ENCODE measurements at places on chromosomes 2 and 18.

GRCh38 chr18:80202264-80202998 lies 44.9 kb downstream of the PARD6G start:
- no peak for DNase-seq

DNA sequence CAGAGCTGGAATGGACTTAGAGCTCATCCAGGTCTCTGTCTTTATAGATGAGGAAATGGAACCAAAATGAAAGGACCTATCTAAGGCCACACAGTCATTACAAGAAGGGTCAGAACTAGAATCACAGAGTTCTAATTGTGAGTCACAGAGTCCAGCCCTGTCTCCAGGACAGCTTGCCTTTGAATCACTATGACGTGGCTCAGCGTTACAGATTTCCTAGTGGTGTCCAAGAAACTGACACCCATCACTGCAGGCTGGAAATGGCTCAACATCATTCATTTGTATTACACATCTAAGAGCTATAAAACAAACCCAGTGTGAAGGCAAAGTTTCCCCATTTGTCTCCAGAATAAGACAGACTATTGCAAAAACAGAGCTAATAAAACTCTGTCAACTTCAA lies 164.3 kb upstream of the SIX2 start:
- DNase-seq = no peak

DNA sequence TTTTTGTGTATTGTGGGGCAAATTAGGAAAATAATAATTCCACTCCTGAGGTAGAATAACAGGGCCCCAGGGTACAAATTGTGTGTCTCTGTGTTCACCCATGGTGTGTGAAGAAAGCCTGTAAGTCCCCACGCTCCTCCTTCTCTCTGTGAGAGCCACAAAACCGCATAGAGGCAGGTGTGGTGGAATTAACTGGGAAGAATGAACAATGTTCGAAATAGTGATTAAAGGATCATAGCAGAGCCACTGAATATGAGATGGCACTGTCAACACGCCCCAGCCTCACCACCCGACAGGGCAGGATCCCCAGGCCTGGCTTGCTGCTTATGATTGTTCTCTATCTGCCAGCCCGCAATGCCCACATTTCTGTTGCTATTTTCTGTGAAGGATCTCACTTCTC lies 14.1 kb downstream of the IL1RN start:
- DNase-seq = no peak

- DNase-seq = no peak
Measured at GRCh38 chr2:226981791-226982326, 146.0 kb downstream of the RHBDD1 start.

- DNase-seq = no peak
Measured at GRCh38 chr2:73104933-73105332, 7.8 kb downstream of the RAB11FIP5 start.

GRCh38 chr18:13214609-13215008 lies 4.0 kb upstream of the LDLRAD4 start:
- no peak for DNase-seq

DNA sequence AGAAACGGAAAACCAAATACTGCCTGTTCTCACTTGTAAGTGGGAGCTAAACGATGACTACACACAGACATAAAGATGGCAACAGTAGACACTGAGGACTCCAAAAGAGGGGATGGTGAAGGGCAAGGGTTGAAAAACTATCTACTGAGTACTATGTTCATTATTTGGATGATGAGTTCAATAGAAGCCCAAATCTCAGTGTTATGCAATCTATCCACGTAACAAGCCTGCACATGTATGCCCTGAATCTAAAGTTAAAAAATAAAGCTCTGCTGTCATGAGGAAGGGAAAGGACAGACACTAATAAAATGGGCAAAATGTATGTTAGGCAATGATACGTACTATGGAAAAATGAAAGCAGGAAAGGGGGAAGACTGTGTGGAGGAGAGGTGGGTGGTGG lies 376.0 kb downstream of the TGIF1 start:
- DNase-seq = no peak

- DNase-seq = no peak
Measured at GRCh38 chr2:26588576-26588975, 52.6 kb downstream of the CIB4 start.

DNA sequence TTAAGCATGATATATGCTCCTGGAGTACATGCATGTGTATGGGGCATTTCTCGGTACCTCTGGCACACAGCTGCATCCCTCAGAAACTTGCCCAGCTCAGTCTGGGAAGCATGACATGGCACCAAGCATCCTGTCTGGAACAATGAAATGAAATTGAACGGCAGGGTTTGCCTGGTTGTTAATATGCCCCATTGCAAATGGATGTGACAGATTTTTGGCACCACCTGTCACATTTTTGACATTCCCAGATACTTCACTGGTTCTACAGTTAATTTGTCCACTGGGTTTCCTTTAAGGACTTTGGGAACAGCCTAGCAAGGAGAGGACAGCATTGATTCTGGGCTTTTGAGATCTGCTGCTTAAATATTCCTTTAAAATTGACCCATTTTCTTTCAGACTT lies 305.8 kb downstream of the TSN start:
- DNase-seq = no peak

DNA sequence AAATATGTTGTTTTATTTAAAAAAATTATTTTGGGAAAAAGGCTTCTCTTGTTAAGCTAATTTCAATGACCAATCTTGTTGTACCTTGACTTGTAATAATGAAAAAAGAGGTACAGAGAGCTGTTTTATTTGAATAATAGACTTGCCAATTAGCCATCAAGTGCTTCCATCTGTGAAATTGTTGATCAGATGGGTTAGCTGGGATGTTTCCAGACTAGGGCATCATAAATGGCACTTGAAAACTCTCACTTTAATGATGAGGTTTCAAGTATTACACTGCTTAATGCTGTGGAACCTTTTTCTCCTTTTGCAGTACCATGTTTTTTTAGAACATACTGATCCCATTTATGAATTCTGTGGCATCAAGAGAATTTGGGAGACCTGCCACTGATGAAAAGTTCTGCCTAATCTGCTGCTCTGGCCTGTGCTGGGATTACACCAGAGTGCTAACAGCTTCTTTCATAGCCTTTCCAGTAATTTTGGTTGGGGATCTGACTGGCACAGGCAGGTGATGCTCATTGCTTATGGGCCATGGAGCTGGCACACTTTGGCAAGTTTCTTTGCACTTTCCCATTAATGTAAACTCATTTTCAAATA lies 24.2 kb downstream of the PSMD14 start:
- no peak for DNase-seq

DNA sequence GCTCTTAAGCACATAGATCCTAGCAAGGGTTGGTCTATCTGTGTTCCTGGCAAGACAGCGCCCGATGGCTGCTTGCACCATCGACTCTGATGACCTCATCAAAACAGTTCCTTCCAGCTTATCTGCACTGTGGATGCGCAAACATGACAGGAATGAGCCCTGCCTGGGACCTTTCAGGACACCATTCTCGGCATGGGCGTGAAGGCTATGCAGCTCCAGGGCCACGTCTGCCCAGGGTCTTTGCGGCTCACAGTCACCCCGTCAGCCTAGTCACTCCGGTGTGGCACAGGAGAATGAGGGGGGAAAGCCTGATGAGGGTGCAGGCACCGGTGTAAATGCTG lies 147.8 kb upstream of the TWIST2 start:
- peak; percentile 70 for DNase-seq

GRCh38 chr2:45134014-45134413 lies 124.8 kb upstream of the SIX2 start:
- no peak for DNase-seq

DNA sequence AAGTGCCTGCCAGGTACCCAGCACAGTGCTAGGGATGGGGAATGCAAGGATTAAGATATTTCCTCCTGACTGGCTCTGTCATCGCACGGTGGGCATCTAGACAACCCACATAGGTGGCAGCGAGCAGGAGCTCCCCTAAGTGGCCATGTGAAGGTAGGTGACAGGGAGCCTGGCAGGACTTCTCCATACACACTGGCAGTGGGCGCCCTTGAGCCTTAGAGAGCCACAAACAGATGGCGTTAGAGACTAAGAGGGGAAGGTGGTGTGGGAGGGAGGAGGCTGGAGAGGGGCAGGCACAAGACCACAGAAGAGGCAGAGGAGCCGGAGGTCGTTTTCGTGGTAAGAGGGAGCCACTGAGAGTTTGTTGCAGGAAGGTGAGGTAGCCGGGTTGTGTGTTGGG lies 15.2 kb downstream of the PRELID3A start:
- DNase-seq = no peak

DNA sequence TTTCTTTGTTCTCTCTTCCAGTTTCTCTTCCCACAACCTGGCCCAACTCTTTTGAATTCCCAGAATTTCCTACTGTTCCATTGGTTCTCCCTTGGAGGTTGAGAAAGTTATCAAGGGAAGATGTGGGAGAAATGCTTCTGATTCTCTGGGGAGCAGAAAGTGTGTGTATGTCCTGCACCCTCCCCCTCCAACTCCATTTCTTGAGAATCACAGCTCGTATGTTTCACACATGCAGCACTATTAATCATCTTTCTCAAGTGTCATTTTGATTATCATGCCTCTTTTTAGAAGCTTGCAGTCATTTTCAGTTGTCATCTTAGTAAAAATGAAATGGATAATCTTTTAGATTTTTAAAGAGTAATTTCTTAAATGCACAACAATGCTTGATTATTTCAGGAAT lies 296.8 kb upstream of the SLC39A10 start:
- DNase-seq = no peak

DNA sequence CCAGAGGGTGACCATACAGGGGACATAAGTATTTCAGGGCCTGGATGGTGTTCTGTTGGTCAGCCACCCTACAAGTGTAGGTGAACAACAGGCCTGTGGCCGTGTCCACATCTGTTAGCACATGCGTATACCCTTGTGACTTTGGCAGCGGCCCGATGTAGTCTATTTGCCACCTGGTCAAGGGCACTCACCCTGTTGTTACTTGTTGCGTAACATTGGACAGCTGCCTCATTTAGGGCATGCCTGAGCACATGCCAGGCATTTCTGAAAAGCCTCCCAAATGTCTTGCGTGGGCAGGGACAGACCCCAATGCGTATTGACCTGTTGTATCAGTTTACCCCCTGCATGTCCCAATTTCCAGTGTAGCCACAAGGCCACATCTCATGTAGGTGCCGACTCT lies 235.0 kb downstream of the MBD5 start:
- no peak for DNase-seq

DNA sequence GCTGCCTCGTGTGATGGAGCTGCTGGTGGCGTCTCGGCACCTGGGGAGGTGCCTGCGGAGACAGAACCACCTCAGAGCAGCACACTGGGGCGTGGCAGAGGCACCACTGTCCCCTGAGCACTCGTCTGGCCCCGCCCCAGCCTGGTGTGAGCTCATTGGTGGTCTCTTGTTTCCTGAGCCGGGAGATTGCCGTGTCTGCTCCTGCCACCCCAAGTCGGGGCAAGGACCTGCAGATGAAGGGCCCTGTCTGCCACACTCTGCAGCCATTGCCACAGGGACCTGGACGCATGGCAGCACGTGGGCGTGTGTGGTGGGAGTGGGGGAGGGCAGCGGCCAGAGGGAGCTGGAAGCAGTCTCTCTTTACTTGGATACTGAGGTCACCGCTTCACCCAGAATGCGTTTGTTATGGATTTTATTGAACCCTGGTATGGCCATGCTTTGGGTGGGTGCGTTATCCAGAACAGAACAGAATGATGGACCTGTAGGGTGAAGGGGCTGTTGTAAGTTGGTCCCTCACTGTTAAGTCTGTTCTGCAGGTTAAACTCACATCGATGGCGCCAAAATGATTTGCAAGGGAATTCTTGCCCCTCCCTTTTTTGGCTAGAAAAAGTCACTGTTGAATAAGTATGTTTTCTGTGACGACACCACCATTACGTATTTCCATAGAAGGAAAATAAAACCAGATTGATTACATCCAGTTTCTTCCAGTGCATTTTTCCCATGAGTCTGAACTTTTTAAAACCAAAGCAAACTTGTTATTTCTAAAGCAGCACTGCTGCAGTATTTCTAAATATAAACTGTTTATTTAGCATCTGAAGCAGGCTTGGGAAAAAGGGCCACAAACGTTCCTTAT lies 92.0 kb downstream of the USP40 start:
- DNase-seq = no peak

DNA sequence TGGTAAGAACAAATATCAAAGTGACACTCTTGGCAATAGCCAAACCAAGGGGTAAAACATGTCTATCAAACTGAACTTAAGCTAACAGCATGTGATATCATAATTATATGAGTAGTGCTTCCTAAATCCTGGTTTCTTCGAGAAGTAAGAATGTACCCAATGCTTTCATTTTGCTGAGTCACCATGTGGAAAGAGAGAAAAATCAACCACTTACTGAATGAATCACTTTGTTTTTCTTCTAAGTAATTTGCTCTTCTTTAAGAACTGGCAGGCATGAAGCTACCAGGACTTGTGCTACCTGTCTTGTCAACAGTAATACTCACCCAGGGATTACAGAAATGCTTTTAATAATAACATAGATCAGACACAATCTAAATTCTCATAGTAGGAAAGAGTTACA lies 19.0 kb upstream of the DUSP19 start:
- no peak for DNase-seq
